ENCODE measurements at places on chromosomes 2 and 18. TPM values are rescaled to one million over a fixed set of nuclear protein-coding genes. Genes with fewer than 3 reads are reported as not detected.

GRCh38 chr2:179455824-179456223 is 191.2 kb upstream of the SESTD1 start:
- DNase-seq: no peak

DNA sequence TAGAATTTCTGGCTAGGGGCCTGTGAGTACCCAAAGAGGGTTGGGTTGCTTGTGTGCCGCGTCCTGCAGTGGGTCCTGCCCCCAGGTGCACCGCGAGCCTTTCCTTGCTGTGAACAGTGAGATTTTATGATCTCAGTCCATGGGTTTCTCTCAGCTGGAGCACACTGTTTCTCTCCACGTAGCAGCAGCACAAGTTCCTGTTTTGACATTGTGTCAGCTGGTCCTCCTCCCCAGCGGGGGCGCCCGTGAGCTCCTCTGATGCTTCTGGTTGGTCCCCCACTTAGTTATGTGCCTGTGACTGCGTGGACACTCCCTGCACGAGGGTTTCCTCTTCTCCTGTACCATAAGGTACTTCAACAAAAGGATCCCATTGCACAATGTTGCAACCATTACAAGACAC is 29.8 kb downstream of the TSHZ1 start:
- no peak for DNase-seq

GRCh38 chr2:207845202-207845864 is 75.6 kb upstream of the FZD5 start:
- DNase-seq: no peak

- no peak for DNase-seq
Measured at GRCh38 chr2:942775-943460, 7.7 kb upstream of the SNTG2 start.

GRCh38 chr2:206798000-206798399 is 32.6 kb downstream of the FASTKD2 start:
- DNase-seq: no peak

DNA sequence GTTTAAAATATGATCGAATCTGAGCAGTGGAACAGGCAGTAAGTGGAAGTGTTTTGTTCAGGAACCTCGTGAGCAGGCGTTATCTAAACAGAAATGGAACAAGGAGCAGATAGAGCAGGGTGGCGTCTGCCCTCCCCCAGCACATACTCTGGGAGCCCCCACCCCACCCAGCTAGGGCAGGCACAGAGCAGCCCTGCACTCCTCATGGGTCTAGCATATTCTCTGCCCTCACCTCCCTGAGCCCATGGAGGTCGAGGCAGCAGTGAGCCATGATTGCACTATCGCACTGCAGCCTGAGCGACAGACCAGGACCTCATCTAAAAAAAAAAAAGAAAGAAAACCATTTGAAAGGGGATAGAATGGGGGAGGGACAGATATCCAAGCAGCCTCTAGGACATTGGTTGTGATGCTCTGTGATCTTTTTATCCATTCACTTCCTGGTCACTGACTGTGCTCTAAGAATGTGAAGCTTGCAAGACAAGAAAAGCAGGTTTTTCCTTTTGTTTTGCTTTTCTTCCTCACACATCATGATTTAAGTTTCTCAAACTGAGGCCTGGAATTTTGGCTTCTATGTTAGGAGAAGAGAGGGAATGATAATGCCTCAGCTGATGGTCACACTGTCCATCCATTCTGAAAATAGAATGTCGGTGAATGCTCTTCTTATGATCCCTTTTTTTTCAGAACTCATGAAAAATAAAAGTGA is 3.1 kb downstream of the MLPH start:
- DNase-seq: no peak

DNA sequence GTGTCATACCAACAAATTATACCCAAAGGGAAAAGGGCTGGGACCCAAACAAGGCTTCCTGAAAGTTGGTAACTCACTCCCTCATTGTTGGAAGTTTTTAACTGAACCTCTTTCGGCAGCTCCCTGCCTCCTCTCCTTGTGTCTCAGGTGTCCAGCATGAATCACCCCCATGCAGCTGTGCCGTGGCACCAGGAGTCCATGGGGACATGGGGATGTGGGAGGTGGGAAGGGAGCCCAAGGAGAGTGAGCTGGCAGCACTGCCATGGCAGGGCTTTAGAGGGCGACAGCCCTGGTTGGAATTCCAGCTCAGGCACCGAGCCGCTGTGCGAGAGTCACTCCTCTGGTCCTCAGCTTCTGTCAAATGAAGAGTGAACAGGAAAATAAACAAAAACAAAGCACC is 12.5 kb upstream of the GYPC start:
- no peak for DNase-seq

- no peak for DNase-seq
Measured at GRCh38 chr2:221203856-221204255, 368.2 kb downstream of the EPHA4 start.

GRCh38 chr18:61948281-61948741 is 55.5 kb upstream of the RNF152 start:
- DNase-seq: no peak

DNA sequence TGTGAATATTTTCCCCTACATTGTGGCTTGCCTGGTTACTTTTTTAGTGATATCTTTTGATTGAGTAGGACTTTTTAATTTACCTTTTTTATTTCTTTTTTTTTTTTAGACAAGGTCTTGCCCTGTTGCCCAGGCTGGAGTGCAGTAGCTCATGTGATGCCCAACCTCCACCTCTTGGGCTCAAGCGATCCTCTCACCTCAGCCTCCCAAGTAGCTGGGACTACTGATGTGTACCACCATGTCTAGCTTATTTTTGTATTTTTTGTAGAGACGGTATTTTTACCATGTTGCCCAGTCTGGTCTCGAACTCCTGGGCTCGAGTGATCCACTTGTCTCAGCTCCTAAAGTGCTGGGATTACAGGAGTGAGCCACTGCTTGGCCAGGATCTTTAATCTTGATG is 25.3 kb downstream of the EML4 start:
- DNase-seq: no peak

DNA sequence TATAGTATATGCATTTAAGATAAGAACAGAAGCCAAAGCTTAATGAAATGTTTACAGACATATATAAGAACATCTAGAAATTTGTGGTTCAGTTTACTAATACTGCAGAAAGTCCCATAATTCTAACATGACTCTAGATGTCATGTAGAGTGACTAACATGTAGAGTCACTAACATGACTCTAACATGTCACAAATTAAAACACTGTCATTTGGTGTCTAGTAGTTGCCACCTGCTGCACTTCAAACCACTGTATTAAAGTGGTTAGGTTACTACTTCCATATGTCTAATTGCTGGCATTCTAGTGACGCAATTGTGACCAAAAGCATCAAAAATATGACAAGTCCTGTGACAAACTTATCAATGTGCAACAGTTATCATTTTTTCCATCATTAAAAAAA is 100.2 kb upstream of the WDR75 start:
- DNase-seq: no peak

- DNase-seq: no peak
Measured at GRCh38 chr2:45469314-45470099, 141.6 kb downstream of the SRBD1 start.

DNA sequence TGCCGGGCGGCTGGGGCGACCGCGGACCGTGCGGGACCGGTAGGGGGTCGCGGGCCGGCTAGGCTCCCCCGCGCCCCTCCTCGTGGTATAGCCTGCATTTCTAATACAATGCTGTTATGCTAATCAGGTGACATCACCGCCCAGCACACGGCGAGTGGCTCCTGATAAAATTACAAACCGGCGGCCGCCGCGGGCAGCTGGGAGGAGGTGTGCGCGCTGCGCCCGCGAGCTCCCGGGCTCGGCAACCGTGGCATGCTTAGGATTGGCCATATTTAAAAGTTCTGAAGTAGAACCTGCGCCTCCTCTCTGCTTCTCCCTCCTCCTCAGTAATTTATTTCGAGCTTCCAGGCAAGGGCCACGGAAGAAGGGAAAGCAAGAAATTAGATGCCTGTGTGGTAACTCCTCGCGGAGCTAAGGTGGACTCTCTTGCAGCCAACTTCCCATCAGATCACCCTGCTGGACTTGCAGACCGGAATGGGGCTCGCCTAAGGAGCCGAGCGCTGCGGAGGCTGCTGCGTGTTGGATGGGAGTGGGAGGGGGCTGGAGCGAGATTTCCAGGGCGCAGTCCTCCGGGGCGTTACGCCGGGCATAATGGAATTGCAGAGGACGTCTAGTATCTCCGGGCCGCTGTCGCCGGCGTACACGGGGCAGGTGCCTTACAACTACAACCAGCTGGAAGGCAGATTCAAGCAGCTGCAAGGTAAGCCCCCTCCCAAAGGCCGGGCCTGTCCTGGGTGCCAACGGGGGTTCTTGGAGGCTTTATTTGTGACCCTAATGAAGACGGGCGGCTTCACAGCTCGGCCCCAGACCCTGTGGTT is 102.3 kb downstream of the SPTBN1 start:
- peak; percentile 87 for DNase-seq

GRCh38 chr2:213189001-213189899 is 37.8 kb upstream of the IKZF2 start:
- DNase-seq: no peak

DNA sequence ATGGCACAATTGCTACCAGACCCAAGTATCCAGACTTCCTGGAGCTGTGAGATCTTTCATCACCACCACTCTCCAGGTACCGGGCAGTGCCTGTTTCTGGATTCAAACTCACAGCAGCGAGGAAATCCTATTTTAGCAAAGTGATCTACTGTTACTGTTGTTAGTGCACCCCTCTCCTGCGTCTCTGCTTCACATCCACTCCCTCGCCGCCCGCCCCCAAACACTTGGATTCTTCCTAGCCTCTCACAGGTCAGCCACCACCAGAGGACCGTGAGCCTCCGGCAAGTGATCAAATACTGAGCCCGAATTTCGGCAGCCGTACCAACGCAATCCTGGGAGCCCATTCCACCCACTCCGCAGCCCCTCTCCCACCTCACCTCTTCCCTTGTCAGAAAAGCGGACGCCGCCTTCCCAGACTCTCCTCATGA is 519 bp downstream of the METTL4 start:
- DNase-seq: peak; percentile 76

- DNase-seq: no peak
Measured at GRCh38 chr2:205683502-205684367, 1.4 kb downstream of the NRP2 start.

- no peak for DNase-seq
Measured at GRCh38 chr18:78787751-78788150, 191.9 kb upstream of the SALL3 start.

DNA sequence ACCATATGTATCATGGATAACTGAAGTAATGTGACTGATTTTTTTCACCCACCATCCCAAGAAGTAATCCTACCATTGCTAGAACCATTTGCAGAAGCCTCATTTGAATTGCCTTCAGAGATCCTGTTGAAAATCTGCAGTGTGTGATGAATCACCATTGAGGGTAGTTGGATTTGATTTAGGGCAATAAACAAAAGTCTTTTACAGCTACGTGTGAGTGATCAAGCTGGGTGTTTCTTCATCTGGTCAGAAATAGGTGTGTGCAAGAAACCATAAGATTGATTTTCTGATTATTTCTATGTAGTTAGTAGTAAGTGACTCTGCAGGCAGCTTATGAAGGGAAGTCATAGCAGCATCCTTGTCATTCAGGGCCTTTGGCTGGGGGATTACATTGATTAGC is 159.6 kb downstream of the MGAT5 start:
- no peak for DNase-seq

KIAA2012 gene
- 0.14 TPM for total RNA-seq

SLC4A5 gene
- 3.1 TPM for total RNA-seq

PDIA6 gene
- total RNA-seq: 168 TPM

KRCC1 gene
- total RNA-seq: 41.5 TPM

CHST10 gene
- 0.78 TPM for total RNA-seq

VAMP8 gene
- 125 TPM for total RNA-seq

RAB31 gene
- total RNA-seq: 12.8 TPM

MOCOS gene
- 4.7 TPM for total RNA-seq

IFT172 gene
- total RNA-seq: 62.4 TPM

UPP2 gene
- not detected for total RNA-seq

GALNT5 gene
- 46.1 TPM for total RNA-seq
